ENCODE measurements at places on chromosomes 6 and 20.

GRCh38 chr6:170018422-170018935 lies 267.1 kb downstream of the ERMARD start:
- DNase-seq = no peak

GRCh38 chr6:80733641-80734040 lies 627.2 kb downstream of the BCKDHB start:
- DNase-seq = no peak

DNA sequence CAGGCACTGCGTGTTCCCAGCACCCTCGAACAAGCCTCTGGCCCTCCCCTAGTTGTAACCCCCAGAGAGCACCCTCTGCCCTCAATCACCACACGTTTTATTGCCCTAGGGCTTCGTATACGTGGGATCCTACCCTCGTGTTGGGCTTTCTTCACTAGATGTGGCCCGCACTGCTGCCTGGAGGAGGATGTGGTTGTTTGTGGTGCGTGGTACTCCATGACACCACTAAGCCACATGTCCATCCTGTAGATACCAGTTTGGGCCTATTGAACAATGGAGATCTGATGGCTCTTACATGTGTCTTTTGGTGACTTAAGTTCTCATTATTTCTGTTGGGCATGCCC lies 17.0 kb downstream of the SLC2A4RG start:
- DNase-seq = no peak

- no peak for DNase-seq
Observed at GRCh38 chr6:81589465-81590313, 162.8 kb downstream of the TENT5A start.

DNA sequence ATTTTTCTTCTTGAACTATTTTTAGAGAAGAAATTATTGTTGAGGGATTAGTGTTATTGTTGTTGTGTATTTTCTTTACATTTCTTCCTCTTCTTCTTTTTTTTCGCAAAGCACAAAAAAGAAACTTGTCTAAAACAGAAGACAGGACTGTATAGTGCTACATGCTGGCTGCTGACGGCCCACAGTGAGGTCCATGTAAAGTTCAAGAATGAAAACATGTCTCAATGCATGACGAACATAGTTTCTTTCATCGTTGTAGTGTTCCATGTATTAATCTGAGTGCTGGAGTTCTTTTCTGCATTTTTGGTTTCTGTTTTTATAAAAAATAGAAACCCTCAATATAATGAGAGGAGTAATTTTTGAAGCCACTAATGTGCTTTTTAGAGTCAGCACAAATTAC lies 462.9 kb upstream of the MARCKS start:
- no peak for DNase-seq

GRCh38 chr6:35146453-35146852 lies 5.3 kb upstream of the TCP11 start:
- DNase-seq = no peak

DNA sequence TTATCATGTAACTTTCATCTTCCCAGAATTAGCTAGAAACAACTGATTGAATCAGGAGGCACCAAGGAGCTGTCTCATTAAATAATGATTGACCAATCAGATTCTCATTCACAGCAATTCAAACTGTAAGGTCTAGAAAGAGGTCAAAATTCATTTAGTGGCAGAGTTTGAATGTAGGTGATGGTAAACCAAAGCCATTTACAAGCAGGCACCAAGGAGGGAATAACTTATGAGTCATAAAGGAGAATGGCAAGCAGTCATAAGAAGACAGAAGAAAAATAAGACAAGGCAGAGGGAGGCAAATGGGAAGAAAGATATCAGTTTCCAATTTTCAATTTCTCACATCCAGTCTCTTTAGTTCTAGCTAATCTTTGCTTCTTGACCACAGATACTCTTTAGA lies 52.9 kb upstream of the DEFB112 start:
- no peak for DNase-seq

DNA sequence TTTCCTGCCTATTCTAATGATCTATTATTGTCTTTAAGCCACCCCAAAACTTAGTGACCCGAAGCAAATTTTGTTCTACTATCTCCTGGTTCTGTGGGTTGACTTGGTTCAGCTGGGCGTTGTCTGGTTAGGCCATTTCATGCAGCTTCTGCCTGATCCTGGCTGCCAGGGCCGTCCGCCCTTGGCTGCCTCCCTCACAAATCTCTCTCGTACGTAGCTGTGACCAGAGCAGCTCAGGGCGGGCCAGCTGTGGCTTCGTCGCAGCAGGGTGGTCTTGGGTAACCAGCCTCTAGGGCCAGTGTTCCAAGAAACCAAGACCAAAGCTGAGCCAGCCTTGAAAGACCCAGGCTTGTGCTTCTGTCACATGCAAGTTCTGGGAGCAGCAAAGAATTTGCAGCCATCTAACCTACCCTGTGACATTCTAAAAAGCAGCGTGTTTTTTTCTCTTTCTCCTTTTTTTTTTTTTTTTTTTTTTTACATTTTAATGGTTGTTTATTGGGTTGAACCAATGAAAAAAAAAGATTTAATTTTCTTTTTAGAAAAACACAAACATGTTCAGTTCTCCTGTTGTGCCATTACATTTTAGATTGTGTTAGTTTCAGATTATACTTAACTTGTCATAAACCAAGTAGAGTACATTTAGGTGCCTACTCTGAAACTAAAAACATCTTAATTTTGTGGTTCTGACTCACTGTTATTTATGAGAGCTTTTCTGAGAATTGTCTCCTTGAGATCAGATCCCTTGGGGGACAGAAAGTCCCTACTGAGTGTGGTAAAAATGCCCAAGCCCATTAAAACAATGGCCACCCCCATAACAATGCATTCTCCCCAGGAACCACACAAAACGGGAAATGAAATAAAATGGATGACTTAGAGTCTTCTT lies 83.9 kb downstream of the ZDHHC14 start:
- no peak for DNase-seq

DNA sequence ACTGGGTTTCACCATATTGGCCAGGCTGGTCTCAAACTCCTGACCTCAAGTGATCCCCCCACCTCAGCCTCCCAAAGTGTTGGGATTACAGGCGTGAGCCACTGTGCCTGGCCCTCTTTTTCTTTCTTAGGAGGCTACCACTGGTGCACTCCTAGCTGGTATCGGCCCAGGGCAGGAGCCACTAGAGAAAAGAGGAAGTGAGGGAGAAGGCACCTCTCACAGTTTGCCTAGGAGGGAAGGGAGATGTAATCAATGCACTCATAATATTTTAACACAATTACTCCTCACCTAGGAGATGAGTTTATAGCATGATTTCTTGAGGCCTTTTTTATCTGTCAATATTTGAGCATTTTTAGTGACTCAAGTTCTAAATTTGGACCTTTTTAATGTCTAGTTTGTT lies 189.0 kb upstream of the SOX4 start:
- no peak for DNase-seq

- no peak for DNase-seq
Observed at GRCh38 chr20:16710781-16711180, 19.0 kb upstream of the SNRPB2 start.

GRCh38 chr6:30719356-30719755 lies 796 bp upstream of the TUBB start:
- DNase-seq = no peak

DNA sequence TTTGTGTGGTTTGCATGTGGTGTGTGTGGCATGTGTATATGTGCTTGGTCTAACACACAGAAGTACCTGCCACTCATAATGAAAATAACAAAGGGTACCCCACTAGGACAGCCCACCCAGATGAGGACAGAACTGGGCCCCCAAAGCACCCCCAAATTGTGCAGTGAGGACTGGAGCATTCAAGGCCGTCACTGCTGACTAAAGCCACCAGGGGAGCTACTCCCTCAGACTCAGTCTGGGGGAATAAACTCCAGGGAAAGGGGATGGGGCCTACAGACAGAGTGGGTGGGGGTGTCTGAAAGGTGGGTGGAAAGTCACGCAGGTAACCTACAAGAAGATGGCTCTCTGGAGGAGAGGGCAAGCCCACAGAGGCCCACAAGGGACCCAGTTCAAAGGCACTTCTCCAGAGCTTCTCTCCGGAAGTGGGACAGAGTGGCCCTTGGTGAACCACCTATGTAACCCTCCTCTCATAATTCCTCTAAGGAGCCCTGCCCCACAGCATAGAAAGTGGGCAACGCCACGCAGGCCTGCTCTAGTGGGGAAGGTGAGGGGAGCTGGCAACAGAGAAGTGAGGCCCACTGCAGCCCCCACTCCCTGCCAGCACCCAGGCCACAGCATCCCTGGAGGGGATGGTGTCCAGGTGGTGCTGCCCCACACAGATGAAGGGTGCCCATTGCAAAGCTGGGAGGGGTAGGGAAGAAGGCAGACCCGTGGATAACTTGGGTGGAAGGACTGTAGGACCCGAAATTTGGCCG lies 122.8 kb upstream of the MAFB start:
- no peak for DNase-seq

GRCh38 chr6:90169374-90169773 lies 127.3 kb downstream of the BACH2 start:
- DNase-seq = no peak

GRCh38 chr6:149154261-149154821 lies 163.2 kb upstream of the TAB2 start:
- no peak for DNase-seq

DNA sequence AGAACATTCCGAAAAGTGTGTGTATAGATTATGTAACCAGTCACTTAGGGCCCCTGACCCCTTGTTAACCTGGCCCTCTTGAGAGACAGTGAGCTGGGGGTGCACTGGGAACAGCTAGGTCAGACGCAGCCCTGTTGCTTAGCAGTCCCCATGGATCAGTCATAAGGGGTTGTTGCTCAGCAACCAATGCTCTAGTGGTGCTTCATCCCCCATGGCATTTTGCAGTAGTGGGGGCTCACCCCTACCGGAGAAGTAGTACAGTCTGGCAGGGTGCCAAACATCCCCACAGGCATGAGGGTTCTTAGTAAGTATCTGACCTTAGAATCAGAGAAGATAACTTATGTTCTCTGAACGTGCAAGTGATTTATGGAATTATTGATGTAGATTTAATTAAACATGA lies 12.3 kb downstream of the PKIB start:
- no peak for DNase-seq

GRCh38 chr6:43855247-43855646 lies 85.2 kb downstream of the VEGFA start:
- no peak for DNase-seq

- DNase-seq = no peak
Observed at GRCh38 chr20:39133201-39133600, 171.1 kb downstream of the DHX35 start.

DNA sequence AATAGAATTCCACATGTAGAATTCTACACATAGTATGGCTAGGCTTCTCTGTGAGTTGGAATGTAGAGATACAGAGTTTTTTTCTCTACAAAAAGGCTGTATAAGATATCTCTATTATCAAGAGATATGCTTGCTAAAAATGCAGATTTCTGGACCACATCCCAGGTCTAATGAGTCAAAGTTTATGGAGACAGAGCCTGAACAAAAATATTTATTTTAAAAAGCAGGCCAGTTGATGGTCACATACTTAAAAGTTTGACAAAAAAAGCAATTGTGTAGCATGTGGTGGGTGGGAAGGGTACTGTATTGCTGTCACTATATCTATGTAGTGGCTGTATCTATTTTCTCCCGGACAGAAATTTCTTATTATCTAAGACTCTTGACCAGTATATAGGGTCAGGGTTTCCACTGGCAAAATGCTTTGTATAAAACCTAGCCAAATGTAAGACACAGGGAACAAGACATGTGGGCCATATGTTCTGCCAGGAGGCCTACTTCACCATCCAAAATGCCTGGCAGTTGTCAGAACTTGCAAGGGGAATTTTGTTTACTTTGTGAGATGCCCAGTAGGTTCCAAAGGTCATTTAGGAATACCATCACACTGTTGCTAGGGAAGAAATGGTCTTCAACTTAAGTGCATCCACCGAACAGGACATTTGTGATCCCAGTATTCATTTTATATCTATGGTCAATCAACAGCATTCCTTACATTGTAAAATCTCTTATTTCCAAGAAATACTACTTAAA lies 60.6 kb downstream of the SHPRH start:
- DNase-seq = no peak

DNA sequence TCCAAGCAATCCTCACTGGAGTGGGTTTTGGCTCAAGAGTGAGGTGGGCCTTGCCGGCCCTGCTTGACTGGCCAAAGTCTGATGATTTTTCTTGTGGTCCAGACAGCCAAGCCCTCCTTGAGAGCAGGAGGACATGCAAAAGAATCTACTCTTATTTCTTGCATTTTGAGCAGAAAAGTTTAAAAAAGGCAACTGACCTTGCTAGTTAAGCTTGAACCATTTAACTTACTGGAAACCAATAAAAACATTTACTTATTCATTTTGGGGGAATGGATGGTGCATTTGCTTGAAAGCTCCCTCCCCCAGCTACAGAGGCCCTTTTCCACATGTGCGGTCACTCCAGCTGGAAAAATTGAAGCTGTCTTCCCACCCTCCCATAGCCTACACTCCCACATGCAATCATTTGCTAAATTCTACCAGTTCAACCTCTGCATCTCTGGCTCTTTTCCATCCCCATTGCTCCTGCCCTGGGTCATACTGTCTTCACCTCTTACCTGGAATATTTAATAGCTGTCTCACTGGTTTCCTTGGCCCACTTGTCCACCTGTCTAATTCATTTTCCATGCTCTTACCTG lies 527.9 kb downstream of the DHX35 start:
- no peak for DNase-seq

DNA sequence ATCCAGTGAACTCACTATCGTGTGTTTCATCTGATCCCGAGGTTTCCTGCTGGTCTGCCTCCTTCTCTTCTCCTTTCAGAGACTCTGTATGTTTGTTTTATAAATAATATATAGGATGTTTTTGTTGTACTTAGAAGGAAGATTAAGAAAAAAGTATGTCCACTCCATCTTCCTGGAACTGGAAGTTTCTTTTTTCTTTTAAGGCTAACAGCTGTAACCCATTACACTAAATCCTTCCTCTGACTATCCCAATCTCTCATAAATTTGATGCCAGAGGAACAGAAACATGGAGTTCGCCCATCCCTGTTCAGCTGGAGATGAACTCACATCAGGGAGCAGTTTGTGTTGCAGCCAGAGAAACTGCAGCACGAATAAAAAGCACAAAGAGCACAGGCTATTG lies 20.7 kb downstream of the RIPK1 start:
- no peak for DNase-seq

GRCh38 chr6:116682334-116682712 lies 1.3 kb downstream of the KPNA5 start:
- no peak for DNase-seq

DNA sequence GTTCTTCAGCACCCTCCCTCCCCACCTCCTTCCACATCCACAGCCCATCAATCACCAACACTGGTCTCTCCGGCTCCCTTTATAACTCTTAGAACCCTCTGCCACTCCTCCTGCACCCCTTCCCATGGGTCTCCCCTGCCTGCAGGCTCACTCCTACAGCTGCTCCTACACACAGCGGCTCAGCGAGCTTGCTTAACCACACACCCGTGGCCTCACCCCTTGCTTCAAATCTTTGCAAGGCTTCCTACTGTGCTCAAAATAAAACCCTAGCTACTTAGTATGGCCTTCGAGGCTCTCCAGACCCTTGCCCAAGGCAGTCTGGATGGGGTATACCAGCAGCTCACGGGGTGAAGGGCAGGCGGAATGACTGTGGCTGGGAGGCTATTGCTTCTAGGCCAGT lies 63.7 kb downstream of the JPH2 start:
- DNase-seq = no peak
